KBM-7 (cell line): ENCODE measurements at places on chromosomes 4 and X.

- no peak for DNase-seq
Observed at GRCh38 chr4:94489098-94489497, 37.4 kb downstream of the PDLIM5 start.

GRCh38 chr4:10998846-10999245 is 314.3 kb upstream of the CLNK start:
- no peak for DNase-seq

DNA sequence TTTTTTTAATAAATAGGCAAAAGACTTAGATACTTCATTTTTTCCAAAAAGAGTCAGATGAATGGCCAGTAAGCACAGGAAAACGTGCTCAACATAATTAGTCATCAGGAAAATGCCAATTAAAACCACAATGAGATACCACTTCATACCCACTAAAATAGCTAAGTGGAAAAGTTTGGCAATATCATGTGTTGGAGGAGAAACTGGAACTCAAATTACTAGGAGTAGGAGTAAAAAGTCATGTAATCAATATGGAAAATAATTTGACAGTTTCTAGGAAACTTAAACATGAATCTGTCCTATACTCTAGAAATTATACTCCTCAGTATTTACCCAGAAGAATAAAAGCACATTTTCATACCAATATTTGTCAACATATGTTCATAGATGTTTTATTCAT is 449.8 kb downstream of the INPP4B start:
- DNase-seq = no peak

GRCh38 chrX:78957049-78957767 is 12.0 kb downstream of the P2RY10 start:
- DNase-seq = no peak

DNA sequence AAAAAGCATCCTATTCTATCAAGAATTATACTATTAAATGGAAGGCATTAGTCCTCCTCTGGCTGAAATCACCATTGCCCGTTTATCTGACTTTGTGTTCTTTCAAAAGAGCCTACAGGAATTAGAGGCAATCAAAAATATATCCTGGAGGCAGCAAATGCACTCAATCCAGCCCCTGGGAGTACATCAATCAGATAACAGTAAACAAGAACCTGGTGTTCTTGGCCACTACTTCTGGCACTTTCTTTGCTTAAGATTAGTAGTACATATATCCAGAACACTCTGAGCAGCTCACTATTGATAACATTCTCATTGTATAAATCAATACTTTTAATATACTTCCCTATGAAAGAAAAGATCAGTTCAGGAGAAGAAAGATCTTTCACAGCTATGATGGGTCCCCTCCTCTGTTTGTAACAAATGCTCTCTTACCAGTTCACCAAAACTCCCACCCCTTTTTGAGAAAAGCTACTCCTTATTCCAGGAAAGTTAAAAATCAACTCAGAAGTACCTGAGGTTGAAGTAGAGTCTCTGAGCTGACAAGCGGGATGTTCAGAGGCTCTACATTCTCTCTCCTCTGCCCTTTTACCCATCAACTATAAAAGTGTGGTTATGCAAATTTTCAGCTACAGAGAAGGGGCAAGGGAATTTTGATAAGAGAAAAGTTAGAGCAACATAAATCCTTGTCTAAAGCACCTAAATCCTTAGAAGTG is 176.0 kb downstream of the COX18 start:
- no peak for DNase-seq

DNA sequence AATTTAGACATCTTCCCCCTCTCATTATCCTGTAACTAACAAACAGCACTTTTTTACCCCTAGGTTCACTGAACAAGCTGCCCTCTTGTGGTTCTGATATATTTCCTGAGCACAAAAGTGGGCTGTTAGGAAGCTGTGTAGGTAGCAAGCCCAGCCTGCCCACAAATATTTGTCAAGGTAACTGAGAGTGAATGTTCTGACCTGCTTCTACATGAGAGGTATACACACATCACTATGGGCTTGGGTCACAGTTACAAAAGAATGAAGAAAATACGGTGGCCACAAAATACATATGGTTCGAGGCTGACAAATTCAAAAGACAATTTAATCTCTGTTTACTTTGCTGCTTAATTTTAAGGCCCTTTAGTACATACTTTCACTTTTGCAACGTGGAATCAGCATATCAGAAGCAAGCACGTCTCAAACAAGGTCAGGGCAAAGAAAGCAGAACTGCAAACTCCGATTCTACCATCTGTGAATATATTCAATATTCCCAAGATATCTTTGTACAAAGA is 78.7 kb downstream of the RBM47 start:
- peak; percentile 73 for DNase-seq

DNA sequence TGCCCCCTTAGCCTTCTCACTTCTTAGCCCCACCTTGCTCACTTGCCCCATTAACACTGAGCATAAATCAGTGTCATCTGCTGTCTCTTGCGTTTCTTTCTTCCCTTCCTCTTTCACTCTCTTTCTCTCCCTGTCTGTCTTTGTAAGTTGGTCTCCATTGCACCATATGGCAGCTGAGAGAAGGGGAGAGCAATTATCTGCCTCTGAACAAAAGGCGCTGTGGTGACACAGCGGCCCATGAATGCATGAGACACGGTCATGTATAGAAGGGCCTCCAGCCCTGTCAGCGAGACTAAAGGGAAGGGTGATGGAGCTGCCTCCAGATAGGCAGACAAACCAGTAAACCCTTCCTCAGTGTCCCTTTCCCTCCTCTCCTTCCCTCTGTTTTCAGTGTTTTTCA is 88.8 kb upstream of the PCDH18 start:
- DNase-seq = no peak

GRCh38 chr4:13559413-13559812 is 15.1 kb upstream of the NKX3-2 start:
- peak; percentile 78 for DNase-seq

DNA sequence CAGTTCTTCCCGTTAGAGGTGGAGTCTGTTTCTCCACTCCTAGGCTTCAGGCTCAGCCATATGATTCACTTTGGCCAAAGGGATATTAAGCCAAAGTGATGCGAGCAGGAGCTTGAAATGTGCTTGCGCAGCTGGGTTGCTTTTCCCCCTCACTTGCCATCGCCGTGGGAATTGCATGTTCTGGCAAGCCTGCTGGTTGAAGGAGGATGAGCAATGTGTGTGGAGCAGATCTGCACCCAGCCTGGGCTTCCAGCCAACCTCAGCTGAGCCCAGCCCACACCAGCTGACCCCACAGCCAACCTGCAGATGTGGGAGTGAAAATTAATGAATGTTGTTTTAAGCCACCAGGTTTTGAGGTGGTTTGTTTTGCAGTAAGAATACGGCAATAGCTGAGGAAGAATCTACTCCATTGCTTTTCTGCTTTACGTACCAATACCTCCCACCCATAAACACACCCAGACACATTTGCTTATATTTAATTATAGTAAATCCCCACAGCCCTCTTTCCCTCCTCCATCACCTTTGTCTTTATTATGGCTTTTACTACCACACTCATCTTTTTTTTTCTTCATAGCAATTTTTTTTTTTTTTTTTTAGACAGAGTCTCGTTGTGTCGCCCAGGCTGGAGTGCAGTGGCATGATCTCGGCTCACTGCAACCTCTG is 132.8 kb upstream of the FUNDC1 start:
- peak; percentile 64 for DNase-seq

DNA sequence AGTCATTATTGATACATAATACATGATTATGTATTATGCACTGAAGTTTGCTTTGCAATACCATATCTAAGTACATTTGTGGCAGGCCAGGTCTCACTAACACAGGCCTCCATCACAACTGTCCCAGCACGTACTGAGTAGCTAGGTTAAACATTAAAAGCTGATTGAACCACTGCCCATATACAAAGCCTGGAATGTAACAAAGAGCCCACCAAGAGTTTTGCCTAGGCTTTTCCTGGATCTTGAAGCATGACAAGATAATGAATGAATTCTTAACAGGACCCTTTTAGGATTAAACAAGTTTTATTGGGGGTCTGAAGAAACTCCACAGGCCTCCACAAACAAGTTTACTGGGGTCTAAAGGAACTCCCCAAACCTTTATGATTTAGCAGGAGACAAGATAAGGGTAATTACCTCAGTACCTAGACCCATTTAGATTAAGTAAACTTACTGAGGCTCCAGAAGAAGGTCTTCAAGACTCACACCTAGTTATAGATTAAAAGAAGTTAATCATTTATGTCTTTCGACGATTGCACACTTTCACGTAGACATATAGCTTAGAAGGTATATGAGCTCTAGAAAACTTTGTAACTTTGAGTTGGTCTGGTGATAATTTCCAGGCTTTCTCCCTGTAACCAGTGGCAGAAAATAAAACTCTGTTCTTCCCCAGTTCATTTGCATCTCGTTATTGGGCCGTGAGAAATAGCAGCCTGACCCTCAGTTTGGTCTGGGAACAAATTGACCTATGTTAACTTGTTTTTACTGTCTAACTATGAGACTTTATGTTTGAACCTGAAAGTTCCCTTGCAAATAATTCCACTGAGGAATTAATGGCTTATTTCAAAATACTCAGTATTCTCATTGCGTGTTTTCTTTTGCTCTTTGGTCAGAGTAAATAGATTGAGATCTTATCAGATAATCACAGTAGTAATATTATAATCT is 84.8 kb downstream of the PHEX start:
- DNase-seq = no peak
